ENCODE measurements at places on chromosomes 2 and 18.

GRCh38 chr2:124163840-124164239 lies 138.8 kb downstream of the CNTNAP5 start:
- DNase-seq = no peak

DNA sequence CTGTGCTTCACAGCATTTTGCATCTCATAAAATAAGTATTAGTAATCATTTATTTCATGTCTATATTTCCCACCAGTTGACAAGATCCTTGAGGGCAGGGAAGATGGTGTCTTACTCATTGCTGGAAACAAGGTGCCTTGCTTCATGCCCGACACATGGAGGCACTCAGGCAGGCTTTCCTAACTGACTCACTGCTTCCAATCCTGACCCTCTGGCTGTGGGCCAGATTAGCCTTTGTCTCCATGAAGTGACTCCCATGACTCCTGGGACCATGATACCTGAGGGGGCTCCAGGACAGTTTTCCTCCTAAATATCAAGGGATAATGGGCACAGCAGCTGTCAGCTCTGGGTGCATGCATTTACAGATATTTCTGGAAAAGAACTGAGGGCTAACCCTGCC lies 275.1 kb downstream of the AGPS start:
- DNase-seq = no peak

DNA sequence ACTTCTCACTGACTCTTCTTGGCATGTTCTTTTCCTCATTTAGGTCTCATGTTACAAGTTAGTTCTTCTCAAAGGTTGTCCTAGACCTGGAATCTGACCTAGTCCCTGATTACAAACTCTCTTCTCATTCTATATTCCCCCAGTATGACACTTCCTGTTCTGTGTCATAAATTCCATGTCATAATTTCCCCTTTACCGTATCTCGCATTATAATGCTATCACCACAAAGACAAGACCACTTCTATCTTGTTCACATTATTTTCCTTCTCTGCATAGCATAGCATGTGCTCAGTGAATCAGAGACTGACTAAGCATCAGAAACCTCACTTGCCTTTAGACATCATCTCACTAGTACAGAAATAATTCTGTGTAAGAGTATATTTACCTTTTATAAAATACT lies 63.6 kb upstream of the CAVIN2 start:
- no peak for DNase-seq

- DNase-seq = no peak
Observed at GRCh38 chr18:3877678-3878077, 427.7 kb downstream of the TGIF1 start.

GRCh38 chr2:46737577-46737976 lies 178.0 kb downstream of the MCFD2 start:
- no peak for DNase-seq

DNA sequence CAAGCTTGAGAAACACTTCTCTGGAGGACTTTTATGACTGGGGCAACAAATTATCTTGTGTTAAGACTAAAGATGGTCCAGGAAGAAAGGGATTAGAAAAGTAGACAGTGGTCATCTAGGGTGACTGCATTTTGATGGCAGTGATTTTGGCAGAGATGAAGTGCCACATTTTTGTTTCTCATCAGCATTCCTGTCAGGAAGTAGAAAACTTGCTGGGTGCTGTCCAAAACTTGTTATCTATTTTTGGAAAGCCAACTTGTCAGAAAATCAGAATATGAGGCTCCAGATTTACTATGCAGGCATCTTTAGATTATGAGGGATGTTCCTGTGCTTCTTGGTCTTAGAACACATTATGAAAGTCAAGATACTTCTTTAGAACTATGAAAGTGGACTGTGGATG lies 29.0 kb upstream of the CALCRL start:
- DNase-seq = no peak

GRCh38 chr2:168320267-168320666 lies 72.9 kb upstream of the STK39 start:
- no peak for DNase-seq

GRCh38 chr2:237715459-237715947 lies 83.1 kb upstream of the RBM44 start:
- no peak for DNase-seq

DNA sequence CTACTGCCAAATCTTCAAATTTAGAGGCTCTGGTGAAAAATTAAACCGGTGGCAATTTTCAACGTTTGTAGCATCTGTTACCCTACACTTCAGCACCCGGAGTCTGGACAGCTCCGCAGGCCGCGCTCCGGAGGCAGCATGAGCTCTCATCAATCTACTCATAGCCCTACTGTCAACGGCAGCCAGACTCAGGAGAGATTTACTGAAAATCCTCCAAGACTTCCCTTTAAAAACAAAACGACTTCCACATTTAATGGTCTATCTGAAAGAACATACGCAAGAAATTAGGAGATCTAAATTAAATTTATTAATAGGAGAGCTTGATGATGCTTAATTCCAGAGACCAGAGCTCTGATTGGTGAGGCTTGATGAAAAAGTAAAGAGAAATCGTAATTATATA lies 970 bp upstream of the ADCYAP1 start:
- peak; percentile 48 for DNase-seq

DNA sequence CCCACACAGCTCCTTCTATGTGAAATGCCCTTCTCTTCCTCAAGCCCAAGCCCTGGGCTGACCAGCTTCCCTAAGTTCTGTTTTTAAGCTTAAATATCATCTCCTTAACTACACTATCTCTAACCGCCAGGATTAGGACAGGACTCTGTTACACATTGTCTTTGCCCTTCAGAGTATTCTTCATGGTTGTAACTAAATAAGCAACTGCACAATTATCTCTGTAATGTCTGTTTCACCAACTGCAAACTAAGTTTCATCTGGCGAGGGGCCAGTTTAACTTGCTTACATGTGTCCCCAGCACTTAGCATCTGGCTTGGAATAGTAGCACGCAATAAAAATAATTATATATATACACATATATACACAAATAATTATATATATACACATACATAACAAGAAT lies 1.1 kb upstream of the ERMN start:
- no peak for DNase-seq

DNA sequence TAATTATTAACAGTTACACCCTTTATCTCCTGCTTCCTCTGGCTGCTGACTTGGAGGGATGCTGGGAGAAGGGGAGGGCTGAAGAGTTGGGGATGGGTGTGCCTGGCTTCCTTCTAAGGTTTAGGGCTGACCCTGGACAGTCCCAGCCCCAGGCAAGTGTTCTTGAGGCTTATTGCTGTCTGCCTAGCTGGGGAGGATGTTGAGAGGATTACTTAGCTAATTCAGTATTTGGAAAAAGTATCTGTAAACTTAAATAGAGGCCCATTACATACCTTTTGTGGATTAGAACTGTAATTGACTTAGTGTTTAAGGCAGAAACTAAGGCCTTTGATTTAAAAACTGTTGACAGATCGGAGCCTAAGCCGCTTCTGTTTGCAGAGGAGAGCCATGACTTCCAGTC lies 67.6 kb downstream of the AGAP1 start:
- no peak for DNase-seq

DNA sequence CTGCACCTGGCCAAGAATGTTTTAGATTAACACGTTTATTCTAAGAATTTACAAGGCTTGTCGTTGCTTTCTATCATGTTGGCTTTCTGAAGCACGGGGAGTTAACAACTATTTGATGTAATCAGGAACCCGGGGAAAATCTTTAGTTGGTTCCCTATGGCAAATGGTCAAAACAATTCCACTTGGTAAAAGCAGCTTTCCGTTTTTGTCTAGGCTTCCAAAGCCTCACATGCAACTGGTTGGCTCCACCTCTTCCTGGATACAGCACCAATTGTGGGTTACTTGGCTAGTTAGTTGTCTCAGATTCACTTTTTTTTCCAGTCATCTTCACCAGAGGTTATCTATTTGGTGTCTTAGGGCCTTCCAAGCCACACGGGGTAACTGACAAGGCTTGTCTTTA lies 2.8 kb downstream of the COLEC12 start:
- DNase-seq = no peak

- no peak for DNase-seq
Observed at GRCh38 chr2:79627237-79627636, 114.4 kb downstream of the CTNNA2 start.

- DNase-seq = no peak
Observed at GRCh38 chr2:240196716-240197461, 56.4 kb upstream of the OTOS start.

- DNase-seq = no peak
Observed at GRCh38 chr2:222568865-222569264, 87.0 kb downstream of the FARSB start.

DNA sequence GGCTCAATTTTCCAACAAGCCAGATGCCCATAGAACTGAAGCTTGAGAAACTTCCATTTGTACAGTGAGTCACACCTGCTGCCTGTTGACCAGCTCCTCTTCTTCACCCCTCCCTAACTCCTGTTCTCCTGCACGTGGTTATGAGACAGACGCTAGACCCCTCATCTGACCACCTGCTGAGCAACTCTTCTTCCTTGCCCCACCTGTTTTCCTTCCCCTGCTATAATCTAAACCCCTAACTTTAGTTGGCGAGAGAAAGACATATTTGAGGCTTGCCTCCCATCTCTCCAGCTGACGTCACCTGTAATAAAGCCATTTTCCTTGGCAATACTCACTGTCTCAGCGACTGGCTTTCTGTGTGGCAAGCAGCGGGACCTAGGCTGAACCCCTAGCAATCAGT lies 22.3 kb upstream of the ITM2C start:
- no peak for DNase-seq

DNA sequence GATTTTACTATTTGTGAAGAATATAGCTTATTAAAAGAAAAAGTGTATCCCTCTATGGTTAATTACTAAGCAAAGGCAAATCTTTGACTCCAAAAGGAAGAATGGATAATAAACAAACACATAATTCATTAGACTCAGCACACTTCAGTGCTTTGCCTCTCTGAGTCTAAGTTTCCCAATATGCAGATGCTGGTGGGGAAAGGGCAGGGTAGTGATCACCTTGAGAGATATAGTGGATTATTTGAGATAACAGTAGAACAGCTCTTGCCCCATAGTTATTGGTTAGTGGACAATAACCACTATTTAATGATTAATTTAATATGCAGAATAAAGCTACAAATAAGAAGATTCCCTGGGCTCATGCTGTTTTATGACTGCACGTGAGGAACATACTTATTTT lies 98.2 kb upstream of the SLC8A1 start:
- DNase-seq = no peak

- peak; percentile 61 for DNase-seq
Observed at GRCh38 chr2:102005989-102006885, 14.5 kb downstream of the IL1R2 start.

- DNase-seq = no peak
Observed at GRCh38 chr2:234670806-234671205, 173.9 kb upstream of the ARL4C start.

DNA sequence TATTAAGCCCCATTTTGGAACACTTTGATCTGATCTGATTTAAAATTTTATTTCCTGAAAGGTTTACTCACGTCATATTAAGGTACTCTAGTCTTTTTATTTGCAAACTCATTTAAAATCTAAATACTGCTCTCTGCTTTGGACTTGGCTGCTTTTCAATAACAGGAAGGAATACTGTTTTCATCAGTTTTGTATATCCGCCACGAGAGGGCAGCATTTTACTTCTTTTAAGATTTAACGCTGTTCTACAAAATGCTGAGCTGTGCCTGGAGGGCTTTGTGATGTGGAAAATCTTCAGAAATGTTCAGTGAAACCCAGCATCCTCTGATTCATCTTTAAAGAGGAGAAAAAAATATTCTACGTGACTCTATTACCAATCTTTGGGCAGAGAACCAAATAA lies 37.5 kb upstream of the SLC38A11 start:
- peak; percentile 27 for DNase-seq

DNA sequence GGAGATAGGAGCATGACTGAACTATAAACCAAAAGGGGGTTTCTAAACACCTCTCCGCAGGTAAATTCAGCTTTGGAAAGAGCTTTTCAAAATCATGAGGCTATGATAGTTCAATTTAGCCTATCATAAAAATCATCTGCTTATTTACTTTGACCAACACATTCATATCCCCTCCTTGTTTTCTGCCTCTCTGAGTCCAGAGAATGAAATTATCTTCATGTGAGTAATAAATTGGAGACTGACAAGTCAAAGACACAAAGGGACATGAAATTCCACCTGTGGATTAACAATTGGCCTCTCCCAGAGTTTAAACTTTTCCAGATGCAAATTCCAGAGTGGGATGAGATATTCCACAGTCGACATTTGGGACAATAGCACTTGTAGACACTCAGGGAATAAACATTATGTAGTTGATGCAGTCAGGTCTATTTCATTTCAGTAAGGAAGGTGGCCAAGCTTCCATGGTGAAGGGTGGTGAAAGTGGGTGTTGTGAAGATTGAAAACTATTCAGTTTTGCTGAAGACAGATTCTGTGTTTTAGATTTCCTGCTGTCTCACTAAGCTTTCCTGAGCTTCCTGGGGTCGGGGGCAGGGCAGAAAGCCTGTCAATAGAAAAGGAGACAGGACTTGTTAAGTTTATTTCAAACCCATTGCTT lies 84.7 kb downstream of the CDC42EP3 start:
- no peak for DNase-seq

- no peak for DNase-seq
Observed at GRCh38 chr2:141063406-141063805, 1067.4 kb downstream of the LRP1B start.

- no peak for DNase-seq
Observed at GRCh38 chr2:42048299-42049220, 739 bp downstream of the PKDCC start.

- DNase-seq = no peak
Observed at GRCh38 chr2:71813315-71813714, 334.3 kb downstream of the CYP26B1 start.

DNA sequence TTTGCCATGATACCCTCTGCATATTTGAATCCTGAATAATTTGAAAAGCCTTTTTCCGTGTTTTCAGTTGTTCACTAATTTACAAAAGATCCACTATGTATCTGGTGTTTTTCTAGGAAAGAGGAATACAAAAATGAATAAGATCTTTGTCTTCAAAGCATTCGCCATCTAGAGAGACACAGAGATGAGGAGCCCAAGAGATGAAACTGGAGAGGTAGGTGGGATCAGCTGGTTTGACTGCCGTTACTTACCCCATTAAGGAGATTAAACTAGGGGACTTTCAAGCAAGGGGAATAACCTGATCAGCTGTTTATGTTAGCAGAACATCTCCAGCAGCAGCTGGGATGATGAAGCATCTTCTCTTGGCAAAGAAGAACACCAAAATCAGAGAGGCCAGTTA lies 150.2 kb upstream of the SATB2 start:
- DNase-seq = no peak

DNA sequence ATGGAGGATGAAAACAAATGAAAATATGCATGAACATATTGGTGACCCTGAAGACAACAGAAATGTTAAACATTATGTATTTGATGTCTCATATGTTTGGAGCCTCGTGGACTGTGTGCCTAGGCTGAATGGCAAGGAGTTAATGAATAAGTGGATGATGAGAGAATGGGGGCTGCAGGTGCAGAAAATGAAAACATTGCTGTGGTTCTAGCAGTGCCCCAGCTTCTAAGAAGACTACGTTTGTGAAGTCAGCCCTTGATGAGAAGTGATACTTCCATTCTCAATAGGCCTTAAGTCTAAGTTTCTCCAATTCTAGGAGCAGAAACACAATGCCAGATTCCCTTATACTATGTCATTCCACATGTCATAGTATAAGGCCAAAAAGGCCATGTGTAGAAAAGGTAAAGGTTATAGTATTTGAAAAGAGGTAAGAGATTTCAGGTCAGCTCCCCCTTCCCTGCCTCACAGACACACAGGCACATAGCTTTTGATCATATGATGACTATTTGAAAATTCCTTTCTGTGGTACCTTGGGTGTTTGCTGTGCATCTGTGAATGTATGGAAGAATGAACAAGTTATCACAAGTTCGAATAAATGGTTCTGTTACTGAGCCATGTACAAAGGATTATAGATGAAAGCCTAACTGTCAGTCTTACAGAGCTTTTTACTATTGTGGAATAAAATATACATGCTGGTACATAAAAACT lies 280.8 kb downstream of the SETBP1 start:
- DNase-seq = no peak

GRCh38 chr2:128354161-128354560 lies 35.5 kb upstream of the HS6ST1 start:
- no peak for DNase-seq

Measured in GM13976 (cell line).